ENCODE measurements at places on chromosomes 7 and 10.
A peak's percentile ranks its signal among the peaks of the same experiment; 100 is the strongest.

DNA sequence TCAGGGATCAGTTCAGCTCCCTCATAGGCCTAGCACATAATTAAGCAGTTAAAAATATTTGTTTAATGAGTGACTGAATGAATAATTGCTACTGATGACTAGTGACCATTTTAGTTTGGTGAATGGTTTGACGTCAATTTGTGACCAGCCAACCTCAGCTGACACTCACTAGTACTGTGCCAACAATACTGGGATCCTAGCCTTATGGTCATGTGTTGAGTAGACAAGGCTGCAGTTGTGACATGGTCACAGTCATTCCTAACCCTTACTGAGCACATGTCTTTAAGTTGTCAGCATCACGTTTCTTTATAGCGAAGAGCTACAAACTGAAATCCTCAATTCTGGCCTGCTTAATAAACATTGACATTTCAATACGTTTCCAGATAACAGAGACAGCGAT lies 86.9 kb upstream of the SLC26A5 start:
- DNase-seq: no peak

- peak; percentile 59 for DNase-seq
Observed at GRCh38 chr7:104772405-104773345, 241.3 kb upstream of the KMT2E start.

- no peak for DNase-seq
Observed at GRCh38 chr7:69768986-69769595, 170.8 kb downstream of the AUTS2 start.

GRCh38 chr7:31633467-31633866 lies 53.5 kb upstream of the PPP1R17 start:
- no peak for DNase-seq

All from islet precursor cell (in vitro differentiated cells).